ENCODE measurements at places on chromosomes 16 and 17. TPM values are rescaled to one million over a fixed set of nuclear protein-coding genes. Genes with fewer than 3 reads are reported as not detected.

DNA sequence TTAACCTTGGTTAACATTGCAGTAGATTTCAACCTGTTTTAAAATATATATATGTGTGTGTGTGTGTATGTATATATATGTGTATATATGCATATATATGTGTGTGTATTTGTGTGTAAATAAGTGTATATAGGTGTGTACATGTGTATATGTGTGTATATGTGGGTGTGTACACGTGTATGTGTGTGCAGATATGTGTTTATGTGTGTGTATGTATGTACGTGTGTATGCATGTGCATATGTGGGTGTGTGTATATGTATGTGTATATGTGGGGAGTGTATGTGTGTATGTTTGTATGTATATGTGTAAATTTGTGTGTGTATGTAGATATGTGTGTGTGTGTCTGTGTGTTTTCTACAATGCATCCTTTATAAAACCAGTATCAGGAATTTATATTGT lies 205.5 kb upstream of the FOXF1 start:
- no peak for DNase-seq

DNA sequence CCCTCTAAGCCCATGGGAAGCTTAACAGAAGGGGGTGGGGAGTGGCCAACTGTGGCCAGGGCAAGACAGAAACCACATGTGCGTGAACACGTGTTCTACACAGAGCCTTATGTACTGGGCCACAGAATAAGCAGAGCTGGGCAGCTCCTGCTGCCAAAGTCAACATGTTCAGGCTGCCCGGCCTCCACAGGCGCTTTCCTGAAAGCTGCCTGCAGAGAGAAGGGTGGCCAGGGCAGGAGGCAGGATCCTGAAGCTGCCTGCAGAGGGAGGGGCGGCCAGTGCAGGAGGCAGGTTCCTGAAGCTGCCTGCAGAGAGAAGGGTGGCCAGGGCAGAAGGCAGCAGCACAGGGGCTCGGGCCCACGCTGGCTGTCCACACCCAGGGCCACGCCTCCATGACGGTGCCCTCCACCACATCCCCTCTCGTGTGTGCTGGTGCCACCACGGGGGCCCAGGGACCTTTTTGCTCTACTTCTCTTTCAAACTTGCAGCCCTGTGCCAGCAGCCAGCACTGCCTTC lies 79.5 kb downstream of the ANKRD11 start:
- peak; percentile 48 for DNase-seq

DNA sequence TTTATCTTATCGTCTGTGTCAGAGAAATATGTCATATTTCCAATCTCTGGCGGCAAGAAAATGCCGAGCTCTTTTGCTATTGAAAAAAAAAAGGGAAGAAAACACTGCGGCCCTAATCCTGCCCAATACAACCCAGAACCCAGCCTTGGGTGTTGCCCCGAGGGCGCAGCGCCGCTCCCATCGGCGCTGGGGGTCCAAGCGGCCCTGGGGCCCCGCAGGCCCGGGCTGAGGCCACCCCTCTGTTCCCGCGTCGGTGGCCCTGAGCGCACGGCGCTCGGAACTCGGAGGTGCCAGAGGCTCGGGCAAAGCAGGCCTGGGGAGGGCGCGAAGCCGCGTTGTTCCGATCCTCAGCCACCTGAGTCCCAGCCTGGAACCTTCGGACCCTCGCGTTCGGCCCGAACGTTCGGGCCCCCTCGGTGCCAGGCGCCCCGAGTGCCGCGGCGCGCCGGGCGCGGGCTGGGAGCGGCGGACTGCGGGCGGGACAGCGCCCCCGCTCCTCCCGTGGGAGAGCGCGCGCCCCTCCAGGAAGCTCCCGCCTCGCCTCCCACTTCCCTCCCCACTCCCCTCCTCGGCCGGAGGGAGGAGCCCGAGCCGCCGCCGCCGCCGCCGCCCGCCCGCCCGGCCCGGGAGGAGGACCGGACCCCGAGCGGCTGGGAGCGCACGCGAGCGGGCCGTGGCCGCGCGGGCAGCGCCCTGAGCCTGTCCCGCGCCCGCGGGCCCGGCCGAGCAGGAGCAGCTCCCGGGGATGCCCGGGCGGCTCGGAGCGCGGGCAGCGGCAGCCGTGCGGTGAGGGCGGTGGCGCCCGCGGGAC lies at the start of gene CPNE2:
Gene CPNE2, plus strand, starts transcription at position 609 of the 811 bp plus-strand sequence. CDS start 18,160 bp downstream, outside the sequence.
- peak; percentile 36 for DNase-seq

DNA sequence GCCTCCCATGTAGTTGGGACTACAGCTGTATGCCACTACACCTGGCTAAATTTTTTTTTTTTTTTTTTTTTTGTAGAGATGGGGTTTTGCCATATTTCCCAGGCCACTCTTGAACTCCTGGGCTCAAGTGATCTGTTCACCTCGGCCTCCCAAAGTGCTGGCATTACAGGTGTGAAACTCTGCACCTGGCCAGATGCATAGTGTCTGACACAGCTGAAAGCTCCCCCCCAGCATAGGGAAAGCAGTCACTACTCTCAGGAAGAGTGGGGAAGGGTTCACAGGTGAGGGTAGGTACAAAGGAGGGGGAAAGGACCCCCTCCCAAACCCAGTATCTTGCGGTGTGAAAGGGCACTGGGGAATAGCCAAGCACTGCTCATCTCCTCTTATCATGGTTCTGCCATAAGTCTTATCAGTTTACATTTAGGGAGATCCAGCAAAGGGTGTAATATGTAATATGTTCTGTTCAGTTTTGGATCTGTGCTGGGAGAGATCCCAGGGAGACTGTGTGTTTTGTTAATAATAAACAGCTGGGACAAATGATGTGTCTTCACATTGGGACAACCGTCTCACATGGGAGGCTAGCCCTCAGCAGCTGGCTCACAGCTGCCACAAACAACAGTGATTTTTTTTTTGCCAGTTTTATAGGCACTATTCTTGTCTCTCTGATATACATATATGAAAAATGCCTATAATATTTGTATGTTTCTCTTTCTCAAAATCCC lies 6.8 kb upstream of the CAVIN1 start:
- no peak for DNase-seq

DNA sequence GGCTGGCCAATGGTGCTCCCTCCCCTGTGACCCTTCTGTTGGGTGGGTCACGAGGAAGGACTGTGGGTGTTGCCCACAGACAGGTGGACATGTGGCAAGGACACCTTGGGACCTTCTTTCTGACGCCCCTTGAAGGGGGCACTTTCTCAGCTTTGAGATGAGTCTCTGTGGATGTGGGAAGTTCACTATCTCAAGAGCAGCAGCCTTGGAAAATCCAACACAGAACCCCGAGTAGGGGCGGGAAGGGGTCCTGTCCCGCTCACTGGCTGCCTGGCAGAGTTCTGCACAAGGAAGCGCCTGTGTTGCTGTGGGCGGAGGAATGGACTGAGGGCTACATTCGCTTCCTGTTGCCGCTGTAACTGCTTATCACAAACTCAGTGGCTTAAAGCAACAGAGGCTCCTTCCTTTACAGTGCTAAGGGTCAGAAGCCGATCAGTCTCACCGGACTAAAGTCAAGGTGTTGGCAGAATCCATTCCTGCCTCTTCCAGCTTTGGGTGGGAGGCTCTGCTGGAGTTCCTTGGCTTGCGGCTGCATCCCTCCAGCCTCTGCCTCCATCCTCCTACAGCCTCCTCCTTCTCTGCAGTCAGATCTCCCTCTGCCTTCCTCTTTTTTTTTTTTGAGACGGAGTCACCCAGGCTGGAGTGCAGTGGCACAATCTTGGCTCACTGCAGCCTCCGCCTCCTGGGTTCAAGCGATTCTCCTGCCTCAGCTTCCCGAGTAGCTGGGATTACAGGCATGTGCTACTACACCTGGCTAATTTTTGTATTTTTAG lies 305.2 kb downstream of the SEC14L1 start:
- peak; percentile 56 for DNase-seq

GRCh38 chr16:72809446-72809845 lies 238.5 kb downstream of the ZFHX3 start:
- no peak for DNase-seq

- DNase-seq = no peak
Observed at GRCh38 chr16:66600477-66600876, 4.0 kb upstream of the CMTM3 start.

GRCh38 chr17:14732211-14732610 lies 431.3 kb downstream of the HS3ST3B1 start:
- no peak for DNase-seq

- DNase-seq = no peak
Observed at GRCh38 chr16:1438229-1439057, 5.9 kb downstream of the CCDC154 start.

DNA sequence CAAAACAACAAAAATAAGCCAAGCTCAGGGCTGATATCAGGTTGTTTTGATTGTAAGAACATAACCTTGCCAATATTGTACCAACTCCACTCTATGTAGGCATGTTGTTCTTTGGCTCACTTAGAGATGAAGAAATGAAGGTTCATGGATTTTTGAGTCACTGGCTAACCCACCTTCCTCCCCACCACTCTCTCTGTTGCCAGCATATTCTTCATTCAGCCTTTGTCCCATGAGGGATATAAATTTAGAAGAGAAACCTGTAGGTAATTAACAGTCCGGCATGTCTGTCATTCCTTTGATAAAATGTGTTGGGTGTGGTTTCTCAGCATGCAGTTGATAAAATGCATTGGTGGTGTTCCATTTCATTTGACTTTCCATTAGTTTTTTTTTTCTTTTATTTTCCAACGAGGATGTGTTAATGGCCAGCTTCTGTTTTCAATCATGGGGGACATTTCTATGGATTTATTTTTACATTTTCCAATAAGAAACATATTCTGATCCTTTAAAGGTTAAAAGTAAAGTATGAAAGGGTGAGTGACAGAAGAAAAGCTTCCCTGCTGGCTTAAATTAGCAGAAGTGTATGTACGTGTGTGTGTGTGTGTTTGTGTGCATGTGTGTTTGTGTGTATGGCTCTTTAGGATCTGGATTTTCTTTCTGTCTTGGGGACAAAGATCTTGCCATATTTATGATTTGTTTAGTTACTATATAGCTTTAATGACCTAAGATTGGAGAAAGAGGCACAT lies 166.2 kb upstream of the KCNJ16 start:
- no peak for DNase-seq

- no peak for DNase-seq
Observed at GRCh38 chr16:86151239-86151851, 252.4 kb downstream of the IRF8 start.

- no peak for DNase-seq
Observed at GRCh38 chr16:84080378-84080777, 36.4 kb downstream of the MBTPS1 start.

- no peak for DNase-seq
Observed at GRCh38 chr16:86986136-86986535, 331.1 kb downstream of the C16orf95 start.

- peak; percentile 69 for DNase-seq
Observed at GRCh38 chr17:10614536-10615155, 42.5 kb downstream of the MYH3 start.

- no peak for DNase-seq
Observed at GRCh38 chr17:48375356-48375755, 54.7 kb downstream of the SKAP1 start.

The RBFOX1 gene
- total RNA-seq = not detected

The CLTC gene
- total RNA-seq = 78.9 TPM

The NDE1 gene
- 35.5 TPM for total RNA-seq

The CDH1 gene
- total RNA-seq = 251 TPM

The ATP2C2 gene
- total RNA-seq = 67.9 TPM

The CLEC10A gene
- not detected for total RNA-seq

The CDRT15L2 gene
- not detected for total RNA-seq

The BICDL2 gene
- total RNA-seq = 40.5 TPM

The GPRC5B gene
- 0.16 TPM for total RNA-seq

The DHRS7C gene
- not detected for total RNA-seq

The CTRL gene
- total RNA-seq = 2.2 TPM
